Activated T-helper 9 cell treated with anti-CD3 and anti-CD28 coated beads, Interleukin-2, amount 50 U/mL, for 16 hours (primary cell): ENCODE measurements at places on chromosomes 1 and 21.

- DNase-seq: no peak
Observed at GRCh38 chr1:245166471-245166885, 11.7 kb downstream of the KIF26B start.

DNA sequence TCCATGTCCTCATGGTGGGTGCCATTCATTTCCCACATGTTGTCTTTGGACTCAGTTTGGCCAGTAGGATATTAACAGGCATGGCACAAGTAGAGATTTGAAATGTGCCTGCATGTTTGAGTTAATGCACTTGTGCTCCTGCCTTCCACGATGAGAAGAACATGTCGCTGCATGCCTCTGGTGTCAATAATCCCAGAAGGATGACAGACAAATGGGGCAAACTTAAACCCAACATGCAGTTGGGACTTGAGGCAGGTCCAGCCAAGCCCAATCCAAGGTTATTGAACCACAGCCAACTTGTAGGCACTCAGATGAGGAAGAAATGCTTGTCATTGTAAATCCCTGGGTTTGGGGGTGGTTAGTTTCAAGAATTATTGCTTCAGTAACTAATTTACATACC lies 174.6 kb downstream of the TRIM33 start:
- no peak for DNase-seq

DNA sequence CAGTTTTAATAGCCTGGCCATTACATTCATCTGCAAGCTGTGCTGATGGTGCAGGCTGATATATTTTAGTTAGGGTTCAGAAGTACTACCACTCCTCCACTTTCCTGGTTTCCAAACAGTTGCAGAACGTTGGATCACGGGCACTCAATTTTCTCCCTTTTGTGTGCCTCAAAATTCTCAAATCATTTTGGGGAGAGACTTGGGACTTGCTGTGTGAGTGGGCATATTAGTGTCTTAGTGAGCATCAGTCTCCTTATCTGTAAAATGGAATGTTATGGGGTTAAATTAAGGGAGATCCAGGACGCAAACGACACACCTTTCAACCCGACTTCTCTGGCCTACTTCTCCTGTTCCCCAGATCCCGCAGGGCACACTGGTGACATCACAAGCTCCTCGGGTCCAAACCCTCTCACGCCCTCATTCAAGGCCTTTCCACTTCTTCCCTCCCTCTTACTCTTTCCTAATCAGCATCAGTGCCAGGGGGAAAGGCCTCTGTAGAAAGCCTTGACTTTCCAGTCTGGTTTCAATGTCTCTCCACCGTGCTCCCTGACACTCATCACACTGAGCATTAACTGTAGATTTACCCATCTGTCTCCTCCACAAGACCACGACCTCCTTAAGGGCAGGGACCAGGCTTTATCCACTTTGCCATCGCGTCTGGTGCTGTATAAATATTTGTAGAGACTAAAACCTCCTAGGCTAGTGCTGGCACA lies 1.2 kb downstream of the PIGP start:
- DNase-seq: no peak

GRCh38 chr21:36535618-36536241 lies 55.8 kb upstream of the CLDN14 start:
- no peak for DNase-seq

- DNase-seq: no peak
Observed at GRCh38 chr1:113859478-113860175, 11.9 kb downstream of the PTPN22 start.

- DNase-seq: no peak
Observed at GRCh38 chr1:210523830-210524229, 195.1 kb downstream of the HHAT start.

- DNase-seq: peak; percentile 38
Observed at GRCh38 chr1:57307392-57308170, 116.3 kb downstream of the DAB1 start.

DNA sequence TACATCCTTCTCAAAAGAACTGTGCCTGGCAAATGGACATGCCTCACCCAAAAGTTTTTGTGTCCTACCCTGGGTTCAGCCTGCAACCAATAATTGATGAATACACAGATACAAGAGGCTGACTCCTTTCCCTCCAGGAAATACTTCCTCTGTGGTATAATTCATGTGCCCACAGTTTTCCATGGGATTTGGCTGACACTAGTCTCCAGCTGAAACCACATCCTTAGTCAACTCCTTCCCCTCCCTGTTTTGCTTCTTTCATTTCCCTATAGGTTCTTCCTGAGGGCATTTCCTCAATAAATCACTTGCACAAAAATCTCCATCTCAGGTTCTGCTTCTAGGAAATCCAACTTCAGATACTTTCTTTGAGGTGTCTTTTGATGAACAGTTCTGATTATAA lies 436.6 kb upstream of the C1orf87 start:
- DNase-seq: no peak

DNA sequence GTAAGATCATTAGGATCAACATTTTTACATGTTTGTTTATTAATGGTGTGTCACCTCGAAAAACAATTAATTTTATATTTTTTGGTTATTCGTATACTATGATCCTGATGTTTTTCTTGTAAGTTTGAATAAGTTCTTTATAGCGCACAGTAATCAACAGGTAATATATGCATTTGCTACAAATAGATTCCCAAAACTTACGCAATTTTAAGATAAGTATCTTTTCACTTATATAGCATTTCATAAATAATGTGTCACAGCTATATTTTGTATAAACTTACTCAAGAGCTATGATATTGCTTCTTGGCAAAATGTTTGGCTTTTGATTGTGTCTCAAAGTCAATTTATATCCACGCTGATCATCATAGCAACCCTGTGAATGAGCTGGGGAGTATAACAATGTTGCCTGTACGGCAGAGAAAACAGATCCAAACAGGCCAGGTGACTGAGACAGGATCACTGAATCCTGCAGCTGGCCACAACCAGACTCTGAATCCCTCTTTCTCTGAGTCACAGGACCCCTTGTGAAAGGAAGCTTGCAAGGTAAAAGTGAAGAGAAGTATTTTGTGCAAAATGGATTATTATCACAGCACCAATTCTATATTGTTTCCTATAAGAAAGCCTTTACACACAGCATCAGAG lies 48.6 kb downstream of the GNG12 start:
- DNase-seq: no peak

- no peak for DNase-seq
Observed at GRCh38 chr1:233227930-233228465, 67.5 kb downstream of the PCNX2 start.

DNA sequence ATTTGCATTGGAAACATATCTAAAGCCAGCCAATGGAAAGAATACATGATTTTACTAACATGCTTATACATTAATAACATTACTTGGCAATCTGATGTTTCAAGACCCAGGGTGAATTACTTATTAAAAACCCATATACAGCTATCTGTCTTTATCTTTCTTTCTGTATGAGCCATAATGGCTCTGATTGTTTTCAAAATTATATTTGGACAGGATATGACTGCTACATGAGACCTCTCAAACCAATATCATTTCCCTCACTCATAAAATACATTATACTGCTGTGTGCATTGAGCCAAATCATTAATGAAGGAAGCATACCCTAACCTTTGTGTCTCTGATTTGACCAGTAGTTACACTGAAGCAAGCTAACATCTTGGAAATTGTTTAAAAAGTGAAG lies 205.9 kb upstream of the DPYD start:
- DNase-seq: no peak

DNA sequence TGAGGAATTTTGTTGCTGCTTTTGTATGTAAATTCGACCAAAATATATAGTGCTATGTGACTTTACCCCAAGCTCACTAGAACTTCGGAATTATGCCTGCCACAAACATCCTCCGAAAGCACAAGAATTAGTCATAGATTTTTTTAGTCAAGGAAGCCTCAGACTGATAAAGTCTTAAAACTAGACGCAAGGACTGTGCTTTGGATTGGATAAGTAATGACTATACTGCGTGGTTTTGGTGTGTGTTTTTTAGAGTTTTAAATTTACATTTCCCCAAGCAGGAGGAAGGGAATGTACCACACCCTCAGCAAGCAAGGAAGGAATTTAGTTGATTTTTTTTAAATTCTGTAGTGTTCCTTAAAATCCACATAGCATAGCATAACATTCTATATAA lies 10.3 kb downstream of the WLS start:
- DNase-seq: no peak

- DNase-seq: peak; percentile 60
Observed at GRCh38 chr1:212699104-212699624, 476 bp downstream of the BATF3 start.

DNA sequence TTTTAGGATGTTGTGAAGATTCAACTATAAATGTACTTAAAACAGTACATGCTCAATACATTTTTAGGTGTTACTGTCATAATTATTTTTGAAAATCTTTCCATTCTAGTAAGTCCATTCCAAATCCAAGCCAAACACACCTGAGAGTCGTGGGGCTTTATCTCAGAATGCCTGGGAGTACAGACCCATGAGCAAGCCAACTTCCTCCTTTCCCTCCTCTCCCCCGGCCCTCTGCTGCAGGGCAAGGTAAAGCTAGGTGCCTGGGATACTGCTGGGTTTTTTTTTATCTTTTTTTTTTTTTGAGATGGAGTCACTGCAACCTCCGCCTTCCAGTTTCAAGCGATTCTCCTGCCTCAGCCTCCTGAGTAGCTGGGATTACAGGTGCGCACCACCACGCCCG lies 16.5 kb downstream of the TMEM51 start:
- DNase-seq: no peak

GRCh38 chr1:240503558-240503957 lies 108.4 kb downstream of the GREM2 start:
- no peak for DNase-seq

GRCh38 chr1:172960019-172960418 lies 90.7 kb downstream of the TNFSF18 start:
- DNase-seq: no peak

- no peak for DNase-seq
Observed at GRCh38 chr1:65952696-65953095, 160.0 kb downstream of the PDE4B start.

GRCh38 chr21:45325206-45326168 lies 37.8 kb upstream of the POFUT2 start:
- no peak for DNase-seq

GRCh38 chr1:175563236-175563895 lies 180.0 kb downstream of the TNR start:
- no peak for DNase-seq

GRCh38 chr1:24903955-24904730 lies 25.9 kb downstream of the RUNX3 start:
- DNase-seq: no peak

- DNase-seq: no peak
Observed at GRCh38 chr1:150798525-150798924, 9.5 kb downstream of the CTSK start.
